ENCODE measurements at places on chromosomes 13 and 19.

GRCh38 chr13:59672445-59672844 lies 491.3 kb downstream of the DIAPH3 start:
- DNase-seq = no peak

DNA sequence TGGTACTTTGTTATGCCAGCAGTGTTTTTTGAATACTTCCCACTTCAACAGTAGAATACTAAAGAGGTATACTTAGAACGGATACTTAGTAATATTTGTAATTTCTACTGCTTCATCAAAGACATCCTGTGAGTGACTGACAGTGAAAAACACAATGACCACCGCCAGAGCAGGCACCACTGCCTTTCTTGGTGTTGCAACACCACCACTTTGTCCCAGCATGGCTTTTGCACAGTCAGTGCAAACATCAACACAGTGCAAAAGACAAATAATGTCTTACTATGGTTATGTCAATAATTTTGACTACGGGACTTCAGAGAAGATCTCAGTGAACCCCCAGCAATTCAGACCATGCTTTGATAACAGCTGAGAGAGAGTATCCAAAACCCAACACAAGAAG lies 220.5 kb downstream of the RBM26 start:
- DNase-seq = no peak

GRCh38 chr13:47317356-47317755 lies 420.5 kb upstream of the HTR2A start:
- no peak for DNase-seq

- DNase-seq = no peak
Measured at GRCh38 chr13:112729408-112729807, 39.6 kb downstream of the ATP11A start.

DNA sequence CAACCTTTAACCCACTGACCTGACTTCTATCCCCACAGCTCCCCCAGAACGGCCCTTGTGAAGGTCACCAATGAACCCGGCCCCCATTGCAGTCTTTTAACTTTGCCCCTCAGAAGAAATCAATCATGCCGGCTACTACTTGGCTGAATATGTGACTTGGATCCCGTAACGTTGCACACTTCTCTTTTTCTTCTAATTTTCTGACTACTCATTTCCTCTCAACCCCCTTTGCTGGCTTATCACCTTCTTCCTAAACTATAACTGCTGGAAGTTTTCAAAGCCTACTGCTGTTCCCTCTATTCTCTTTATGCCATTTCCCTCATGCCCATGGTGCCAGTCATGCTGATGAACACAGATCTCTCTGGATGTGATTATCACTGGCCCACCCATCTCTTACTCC lies 367.6 kb downstream of the DNAJC15 start:
- no peak for DNase-seq

GRCh38 chr13:33260168-33261098 lies 25.1 kb downstream of the STARD13 start:
- DNase-seq = no peak

GRCh38 chr19:30116984-30117555 lies 175.0 kb downstream of the URI1 start:
- DNase-seq = no peak

GRCh38 chr19:46056536-46056935 lies 15.7 kb upstream of the IGFL4 start:
- DNase-seq = no peak

DNA sequence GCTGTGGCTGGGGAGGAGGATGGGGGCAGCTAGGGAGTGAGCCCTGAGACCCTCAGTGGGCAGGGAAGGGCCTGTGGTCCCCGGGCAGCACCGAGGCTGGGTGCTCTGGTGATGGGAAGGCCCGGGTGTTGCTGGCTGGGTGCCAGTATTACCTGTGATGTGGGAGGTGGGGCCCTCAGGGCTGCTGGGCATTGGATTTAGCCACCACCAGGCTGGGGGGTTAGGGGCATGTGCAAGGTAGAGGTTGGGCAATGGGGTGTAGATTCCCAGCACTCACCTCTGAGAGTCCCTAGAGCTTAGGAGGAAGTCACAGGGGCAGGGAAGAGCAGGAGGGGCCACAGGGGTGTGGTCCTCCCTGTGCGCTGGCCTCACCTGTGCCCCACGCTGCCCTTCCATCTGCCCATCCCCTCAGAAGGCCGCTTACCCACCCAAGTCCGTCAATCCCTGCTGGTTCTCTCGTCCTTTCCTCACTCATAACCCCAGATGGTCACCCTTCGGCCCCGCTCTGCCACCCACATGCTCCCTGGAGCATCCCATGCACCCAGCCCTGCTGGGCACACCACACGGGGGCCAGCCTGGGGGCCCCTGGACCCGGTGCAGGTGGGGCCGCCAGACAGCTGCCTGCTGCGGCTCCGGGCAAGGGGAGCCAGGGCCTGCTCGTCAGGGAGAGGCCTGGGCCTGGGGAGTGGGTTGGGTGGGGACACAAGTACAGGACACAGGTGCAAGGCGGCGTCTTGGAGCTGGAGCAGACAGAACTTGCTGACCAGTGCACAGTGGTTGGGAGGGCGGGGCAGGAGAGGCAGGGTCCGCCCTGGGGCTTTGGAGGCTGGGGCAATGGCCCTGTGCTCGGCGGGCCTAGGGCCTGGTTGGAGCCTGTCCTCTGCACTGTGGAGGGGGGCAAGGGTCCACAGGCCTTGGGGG lies 12.5 kb downstream of the EPN1 start:
- no peak for DNase-seq

GRCh38 chr19:7994928-7995809 lies 10.3 kb downstream of the ELAVL1 start:
- no peak for DNase-seq

DNA sequence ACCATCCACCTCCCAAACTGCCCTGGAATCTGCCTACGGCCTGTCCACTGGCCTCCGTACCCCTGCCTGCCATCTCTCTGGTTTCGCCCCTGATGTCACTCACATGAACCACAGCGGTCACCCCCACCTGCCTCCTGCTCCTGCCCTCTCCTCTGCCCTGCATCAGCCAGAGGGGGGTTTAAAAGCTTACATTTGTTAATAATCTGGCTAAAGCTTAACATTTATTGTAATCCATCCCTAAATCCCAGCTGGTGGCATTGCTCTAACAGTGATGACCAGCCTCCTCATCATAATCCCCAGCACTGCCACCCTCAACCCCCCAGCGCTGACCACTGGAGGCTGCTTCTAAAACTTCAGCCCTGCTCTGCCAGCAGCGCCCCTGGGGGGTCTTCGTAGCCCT lies 38.9 kb downstream of the DNM2 start:
- DNase-seq = no peak

GRCh38 chr13:46996316-46997030 lies 99.6 kb upstream of the HTR2A start:
- no peak for DNase-seq

GRCh38 chr13:109795011-109795410 lies 8.6 kb upstream of the IRS2 start:
- DNase-seq = no peak

DNA sequence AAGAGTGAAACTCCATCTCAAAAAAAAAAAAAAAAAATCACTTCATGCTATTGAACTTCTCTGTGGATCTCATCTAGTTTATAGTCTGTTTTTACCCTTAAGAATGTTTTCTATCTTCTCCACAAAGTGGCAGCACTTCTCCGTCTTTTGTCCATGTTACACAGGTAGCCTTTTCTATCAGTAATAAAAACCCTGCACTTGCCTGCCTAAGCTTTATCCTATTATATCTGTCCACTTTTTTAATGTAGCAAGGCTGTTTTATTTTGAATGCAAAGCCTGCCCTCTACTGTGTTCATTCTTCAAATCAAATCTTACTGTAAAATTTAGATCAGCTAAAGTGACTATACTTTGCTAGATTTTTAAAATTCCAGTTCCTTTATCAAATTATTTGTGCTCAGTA lies 124.0 kb downstream of the STOML3 start:
- DNase-seq = no peak

DNA sequence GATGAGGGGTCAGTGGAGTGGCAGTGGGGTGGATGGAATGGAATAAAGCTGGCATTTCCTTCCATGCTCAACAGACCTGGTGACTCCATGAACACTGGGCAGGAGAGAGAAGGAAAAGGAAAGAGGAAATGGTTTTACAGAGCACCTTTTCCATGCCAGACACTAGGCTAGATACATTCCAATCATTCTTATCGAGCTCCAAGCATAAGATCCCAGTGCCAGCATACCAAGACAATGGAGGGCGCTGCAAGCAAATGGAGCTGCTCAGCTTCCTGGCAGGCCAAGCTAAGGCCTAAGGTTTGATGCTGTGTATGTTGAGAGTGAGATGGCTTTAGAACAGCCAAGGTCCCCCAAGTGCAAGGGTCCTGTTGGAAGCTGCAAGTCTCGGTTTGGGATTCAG lies 113.2 kb downstream of the HSPH1 start:
- DNase-seq = no peak

DNA sequence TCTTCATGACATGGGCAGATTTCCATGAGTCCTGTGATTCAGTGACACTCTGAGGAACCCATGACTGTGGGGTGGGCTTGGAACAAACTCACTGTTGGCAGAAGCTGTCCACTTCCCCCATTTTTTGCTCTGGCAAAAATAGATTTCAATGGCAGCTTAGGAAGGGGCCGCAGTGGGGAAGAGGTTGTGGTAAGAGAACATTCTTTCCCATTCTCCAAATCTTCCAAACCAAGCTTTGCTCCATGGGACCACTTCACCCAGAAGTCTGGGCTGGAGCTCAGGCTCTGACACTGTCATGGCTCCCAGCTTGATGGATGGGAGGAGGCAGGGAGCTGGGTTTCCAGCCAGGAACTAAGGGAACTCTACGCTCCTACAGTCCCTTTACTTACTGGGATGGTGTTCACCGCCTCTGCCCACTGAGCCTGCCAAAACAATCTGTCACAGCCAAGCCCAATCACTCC lies 24.9 kb upstream of the MEDAG start:
- DNase-seq = no peak

GRCh38 chr13:42370229-42370628 lies 98.3 kb downstream of the AKAP11 start:
- no peak for DNase-seq

- no peak for DNase-seq
Measured at GRCh38 chr19:32870981-32871451, 1.4 kb upstream of the SLC7A9 start.

DNA sequence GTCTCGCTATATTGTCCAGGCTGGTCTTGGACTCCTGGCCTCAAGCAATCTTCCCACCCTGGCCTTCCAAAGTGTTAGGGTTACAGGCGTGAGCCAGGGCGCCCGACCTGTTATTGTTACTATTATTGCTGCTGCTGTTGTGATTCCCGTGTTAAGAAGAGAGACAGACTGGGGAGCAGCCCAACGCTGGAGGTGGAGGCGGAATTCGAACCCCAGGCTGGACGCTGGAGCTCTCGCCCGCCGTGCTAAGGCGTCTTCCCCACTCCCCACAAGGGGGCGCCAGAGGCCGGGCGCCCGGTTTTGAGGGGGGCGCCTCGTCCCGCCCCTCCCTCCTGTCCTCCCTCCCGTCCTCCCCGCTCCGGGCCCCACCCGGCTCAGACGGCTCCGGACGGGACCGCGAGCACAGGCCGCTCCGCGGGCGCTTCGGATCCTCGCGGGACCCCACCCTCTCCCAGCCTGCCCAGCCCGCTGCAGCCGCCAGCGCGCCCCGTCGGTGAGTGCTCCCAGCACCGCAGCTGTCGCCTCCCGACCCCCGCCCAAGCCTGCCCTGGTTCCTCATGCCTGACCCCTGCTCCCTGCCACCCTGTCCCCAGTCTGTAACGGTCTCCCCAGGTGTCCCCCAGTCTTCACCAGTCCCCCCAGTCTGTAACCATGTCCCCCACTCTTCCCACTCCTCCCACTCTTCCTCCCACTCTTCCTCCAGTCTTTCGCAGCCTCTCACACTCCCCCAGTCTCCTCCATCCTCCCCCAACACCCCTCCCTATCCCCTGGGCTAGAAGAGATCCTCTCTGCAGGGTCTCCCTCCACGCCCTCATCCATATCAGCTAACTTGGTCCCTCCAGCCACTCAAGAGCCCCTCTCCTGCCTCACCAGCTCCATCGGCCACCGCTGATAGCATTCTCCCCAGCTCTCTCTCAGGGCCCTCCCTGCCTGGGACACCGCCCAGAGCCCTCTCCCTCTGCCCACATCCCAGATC lies at the start of gene EHD2:
Gene EHD2, plus strand, starts transcription at position 377 of the 976 bp plus-strand sequence. CDS start 3,191 bp downstream, outside the sequence.
- DNase-seq = peak; percentile 10

DNA sequence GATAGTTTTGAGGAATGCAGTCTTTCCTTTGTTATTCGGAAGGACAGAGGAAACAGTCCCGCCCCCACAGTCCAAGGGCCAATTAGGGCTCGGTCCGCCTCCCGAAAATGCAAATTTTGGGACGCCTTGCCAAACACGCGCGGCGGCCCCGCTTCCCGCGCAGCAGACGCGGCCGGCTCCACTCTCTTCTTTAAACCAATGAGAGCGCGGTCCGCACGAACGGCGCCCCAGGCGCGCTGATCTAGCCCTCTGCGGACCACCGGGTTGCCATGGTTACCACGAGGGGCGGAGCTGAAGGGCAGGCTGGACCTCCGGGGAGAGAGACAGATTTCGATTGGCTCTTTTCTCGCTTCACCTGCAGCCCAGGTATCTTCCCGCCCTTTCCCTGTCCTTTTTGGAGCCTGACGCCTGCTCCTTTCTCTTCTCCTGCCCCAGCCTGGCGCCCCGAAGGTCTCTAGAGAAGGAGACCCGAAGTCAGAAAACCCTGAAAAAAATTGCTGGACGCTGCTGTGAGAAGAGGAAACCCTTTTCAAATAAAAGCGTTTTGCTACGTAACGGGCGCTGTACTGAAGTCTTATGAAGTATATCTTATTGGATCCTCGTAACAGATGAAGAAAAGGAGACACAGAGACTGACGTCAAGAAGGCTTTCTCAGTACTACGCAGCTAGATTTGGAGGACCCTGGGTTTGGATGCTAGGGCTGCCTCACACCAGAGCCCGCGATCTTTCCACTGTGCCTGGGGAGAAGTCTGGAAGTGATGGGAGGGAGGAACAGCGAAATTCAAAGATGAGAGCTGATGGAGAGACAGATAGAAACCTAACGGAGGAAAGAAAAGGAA lies 2.0 kb downstream of the PTH2 start:
- DNase-seq = no peak

GRCh38 chr13:98792321-98792720 lies 39.8 kb upstream of the SLC15A1 start:
- DNase-seq = no peak

GRCh38 chr13:74452881-74453280 lies 318.7 kb upstream of the KLF12 start:
- no peak for DNase-seq

- DNase-seq = no peak
Measured at GRCh38 chr13:113566227-113566561, 18.4 kb upstream of the TFDP1 start.

DNA sequence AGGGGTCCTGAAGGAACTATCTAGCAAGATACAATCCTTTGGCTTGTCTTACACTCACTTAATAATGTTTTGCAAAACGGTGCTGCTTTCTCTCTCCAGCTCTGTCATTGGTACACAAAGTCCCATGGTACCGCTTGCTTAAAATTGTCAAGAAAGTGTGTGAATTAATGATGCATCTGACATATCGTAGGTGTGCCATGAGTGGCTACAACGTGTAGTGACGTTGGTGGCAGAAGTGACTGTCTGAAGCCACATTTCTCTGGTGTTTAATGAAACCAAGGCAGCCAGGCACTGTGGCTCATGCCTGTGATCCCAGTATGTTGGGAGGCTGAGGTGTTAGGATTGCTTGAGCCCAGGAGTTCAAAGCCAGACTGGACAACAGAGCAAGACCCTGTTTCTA lies 2.6 kb downstream of the HSH2D start:
- no peak for DNase-seq
